Activated naive CD8-positive, alpha-beta T cell treated with anti-CD3 and anti-CD28 coated beads for 36 hours (primary cell): ENCODE measurements at places on chromosomes 3 and 15.
A peak's percentile ranks its signal among the peaks of the same experiment; 100 is the strongest.

DNA sequence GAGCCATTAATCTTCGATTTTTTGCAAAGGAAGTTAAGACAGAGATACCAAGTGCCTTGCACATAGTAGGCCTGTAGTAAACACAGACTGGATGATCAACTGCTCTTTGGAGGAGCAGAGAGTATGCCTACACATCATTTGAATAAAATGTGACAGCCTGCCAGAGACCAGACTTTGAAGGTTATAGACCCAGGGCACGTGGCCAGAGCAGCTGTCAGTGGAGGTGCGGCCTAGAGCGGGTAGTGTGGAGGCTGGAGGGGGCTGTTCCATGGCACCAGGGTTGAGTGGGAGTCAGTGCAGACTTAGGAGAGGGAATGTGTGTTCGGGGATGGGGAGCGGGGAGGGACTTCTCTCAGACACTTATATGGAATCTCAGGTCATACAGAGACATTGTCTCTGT lies 80.8 kb downstream of the SMAD3 start:
- DNase-seq, result no peak

DNA sequence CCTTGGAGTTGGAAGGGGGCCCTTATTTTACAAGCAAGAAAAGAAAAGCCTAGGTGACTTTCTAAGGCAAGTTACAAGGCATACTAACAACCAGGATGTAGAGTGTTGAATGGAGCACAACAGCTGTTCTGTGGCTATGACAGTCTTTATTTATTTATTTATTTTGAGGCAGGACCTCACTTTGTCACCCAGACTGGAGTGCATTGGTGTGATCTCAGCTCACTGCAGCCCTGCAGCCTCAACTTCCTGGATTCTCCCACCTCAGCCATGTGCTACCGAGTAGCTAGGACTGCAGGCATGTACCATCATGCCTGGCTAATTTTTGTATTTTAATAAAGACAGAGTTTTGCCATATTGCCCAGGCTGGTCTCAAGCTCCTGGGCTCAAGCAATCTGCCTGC lies 973.4 kb downstream of the ROBO1 start:
- DNase-seq, result no peak

DNA sequence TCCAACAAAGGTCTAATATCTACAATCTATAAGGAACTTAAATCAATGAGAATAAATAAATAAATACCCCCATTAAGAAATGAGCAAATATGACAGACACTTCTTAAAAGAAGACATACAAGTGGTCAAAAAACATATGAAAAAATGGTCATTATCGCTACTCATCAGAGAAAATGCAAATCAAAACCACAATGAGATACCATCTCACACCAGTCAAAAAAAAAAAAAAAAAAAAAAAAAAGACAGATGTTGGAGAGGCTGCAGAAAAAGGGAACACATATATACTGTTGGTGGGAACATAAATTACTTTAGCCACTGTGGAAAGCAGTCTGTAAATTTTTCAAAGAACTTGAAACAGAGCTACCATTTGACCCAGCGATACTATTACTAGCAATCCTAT lies 31.6 kb upstream of the OR5H6 start:
- DNase-seq, result no peak

GRCh38 chr3:23620638-23621015 lies 185.1 kb upstream of the UBE2E1 start:
- no peak for DNase-seq

DNA sequence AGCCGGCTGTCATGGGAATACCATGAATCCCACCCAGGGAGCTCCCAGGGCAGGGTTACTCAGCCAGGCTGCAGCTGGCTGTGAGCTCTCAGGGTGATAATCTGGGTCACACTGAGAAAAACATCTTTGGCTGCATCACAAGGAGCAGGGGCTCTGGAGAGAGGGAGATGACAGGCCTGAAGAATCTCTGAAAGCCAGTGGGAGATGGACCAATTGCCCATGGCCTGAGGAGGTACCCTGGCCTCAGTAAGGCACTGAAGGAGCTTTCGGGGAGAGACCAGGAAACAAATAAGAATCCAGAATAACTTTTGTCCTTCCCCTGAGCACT lies 28.2 kb upstream of the GOLGA6C start:
- DNase-seq, result no peak

- peak; percentile 51 for DNase-seq
Observed at GRCh38 chr3:48268936-48269561, 28.1 kb downstream of the ZNF589 start.

GRCh38 chr15:60576044-60576443 lies 97.1 kb upstream of the ICE2 start:
- no peak for DNase-seq

- DNase-seq, result no peak
Observed at GRCh38 chr15:35126236-35126635, 41.1 kb upstream of the NANOGP8 start.

- DNase-seq, result no peak
Observed at GRCh38 chr3:76497636-76498035, 542.3 kb upstream of the ROBO2 start.

- no peak for DNase-seq
Observed at GRCh38 chr3:48155122-48155521, 33.1 kb downstream of the CDC25A start.

DNA sequence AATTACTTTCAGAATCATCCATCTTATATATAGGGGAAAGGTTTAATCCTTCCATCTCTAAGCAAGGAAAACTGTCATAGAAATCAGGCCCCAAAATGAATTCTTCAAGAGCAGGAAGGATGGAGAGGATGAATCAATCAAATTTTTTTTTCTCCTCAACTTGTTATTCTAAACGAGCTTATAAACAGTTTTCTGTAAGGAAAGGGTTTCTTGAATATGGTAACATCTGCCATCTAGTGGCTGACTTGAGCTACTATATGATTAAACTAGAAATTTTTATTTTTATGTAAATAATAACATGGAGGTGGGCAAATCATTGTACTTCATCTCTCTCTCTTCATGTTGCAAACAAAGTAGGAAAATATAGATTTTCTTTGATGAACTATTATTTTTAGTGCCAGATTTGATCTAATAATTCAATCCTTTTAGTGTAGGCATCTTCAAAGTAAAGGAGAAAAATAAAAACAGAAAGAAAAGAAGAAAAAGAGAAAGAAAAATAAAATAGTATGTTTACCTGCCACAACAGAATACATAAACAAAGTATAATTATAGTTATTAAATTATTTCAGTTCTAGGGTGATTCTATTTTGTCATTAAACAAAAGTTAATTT lies 146.6 kb downstream of the SERPINI1 start:
- DNase-seq, result no peak

GRCh38 chr15:68536331-68537095 lies 42.3 kb upstream of the CORO2B start:
- DNase-seq, result no peak

DNA sequence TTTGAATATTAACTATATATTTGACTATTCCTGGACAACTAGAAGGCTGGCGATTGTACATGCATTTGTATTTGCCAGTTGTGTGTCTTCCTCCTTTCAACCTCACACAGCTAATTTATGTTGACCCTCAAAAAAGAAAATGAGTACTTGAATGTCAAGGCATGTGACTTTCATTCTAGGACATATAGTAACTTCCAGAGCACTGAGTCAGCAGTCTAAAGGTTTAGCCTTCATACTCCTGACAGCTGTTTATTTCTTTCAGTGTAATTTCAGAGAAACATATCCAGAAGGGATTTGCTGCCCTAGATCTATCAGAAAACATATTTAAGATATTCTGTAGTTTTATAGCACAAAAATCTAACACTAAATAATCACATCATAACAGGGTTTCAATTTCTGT lies 74.6 kb upstream of the GOLGA8J start:
- DNase-seq, result no peak

GRCh38 chr3:162285259-162285658 lies 788.7 kb downstream of the OTOL1 start:
- no peak for DNase-seq

DNA sequence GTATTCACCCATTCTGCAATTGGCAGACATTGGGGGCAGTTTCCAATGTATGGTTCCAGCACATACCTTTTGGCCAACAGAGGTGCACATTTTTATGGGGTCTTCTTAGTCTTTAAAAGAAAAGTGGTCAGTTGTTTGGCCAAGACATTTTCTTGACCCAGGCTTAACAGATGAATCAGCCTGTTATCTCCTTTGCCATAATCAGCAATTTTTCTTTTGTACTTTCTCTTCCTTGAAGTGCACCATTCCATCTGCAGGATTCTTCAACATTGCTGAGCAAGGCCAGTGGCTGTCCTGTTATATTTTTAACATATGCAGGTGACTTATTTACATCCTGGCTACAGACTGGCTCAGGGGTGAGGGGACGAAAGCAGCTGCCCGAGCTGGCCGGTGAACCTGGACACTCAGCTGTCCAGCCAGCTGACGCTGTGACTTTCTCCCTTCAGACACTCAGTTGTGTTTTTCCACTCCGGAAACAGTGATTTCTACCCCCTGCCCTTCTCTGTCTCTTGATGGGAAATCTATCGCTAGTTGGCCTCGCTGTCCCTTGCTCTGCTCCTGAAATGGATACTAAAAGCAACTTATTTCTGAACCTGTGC lies 96.5 kb upstream of the TNFAIP8L3 start:
- no peak for DNase-seq

DNA sequence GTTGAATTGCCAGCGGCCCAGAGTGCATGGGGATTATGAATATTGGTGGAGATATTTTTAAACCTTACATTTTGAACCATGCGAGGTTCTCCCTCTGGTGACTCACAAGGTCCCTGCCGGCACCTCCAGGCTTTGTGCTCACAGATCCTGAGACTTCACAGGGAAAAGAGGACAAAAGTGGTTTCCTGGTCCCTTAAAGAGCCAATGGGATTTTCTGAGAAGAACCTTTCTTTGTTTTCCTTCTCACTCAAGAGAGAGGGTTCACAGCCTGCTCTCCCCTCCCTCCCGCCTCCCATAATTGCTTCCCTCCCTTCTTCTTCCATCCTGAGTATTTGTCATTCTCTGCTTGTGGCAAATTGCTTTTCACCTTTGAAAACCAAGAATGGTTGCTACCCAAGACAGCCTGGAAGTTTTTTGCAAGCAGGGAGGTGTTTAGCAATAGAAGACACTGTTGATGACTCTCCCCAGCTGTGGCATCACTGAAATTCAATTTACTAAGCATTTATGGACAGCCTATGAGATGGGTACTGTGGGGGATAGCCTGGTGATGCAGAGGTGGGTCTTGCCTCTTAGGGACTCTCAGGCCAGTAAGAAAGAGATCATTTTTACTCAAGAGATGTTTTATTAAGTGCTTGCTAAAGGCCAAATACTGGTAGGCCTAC lies 76.6 kb downstream of the CPN2 start:
- DNase-seq, result no peak

GRCh38 chr3:66495668-66496045 lies 5.2 kb downstream of the LRIG1 start:
- no peak for DNase-seq

DNA sequence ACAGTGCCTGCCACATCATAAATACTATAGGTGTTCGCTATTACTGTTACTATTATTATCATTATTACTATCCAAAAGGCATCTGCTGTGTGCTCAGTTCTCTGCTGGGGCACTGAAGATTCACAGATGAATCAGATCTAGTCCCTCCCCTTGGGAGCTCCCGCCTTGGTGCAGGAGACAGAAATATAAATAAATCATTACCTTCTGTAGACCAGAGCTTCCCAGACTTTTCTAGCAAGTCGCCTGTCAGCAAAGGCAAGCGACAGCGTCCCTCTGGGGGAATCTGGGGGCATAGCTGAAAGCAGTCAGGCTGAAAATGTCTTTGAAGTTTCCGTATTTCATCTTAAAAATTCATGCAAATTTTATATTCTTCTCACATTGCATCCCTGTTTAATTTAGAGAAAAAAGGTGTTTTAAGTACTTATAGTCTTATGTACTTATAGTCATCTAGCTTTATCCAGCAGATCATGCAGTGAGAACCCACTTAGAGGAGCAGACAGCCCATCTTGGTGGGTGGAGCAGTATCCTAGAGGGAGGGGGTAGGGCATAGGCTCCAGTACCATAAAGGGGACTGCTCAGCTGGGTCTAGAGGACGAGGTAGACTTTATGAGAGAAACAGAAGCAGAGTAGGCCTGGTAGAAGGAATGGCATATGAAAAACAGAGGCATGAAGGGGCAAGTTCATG lies 10.4 kb upstream of the BRPF1 start:
- no peak for DNase-seq

DNA sequence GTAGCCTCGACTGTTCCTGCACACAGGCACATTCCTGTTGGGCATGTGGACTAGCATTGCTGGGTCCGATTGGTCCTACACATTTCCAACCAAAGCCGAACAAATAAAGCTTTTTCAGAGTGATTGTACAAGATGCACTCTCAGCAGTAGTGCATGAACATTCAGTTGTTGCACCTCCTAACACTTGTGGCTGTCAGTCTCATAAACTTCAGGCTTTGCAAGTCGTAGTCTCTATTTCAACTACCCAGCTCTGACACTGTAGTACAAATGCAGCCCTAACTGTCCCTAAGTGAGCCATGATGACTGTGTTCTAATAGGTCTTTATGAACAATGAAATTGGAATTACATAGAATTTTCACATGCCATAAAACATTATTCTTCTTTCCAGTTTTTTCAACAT lies 281.7 kb upstream of the ATP10A start:
- DNase-seq, result no peak

DNA sequence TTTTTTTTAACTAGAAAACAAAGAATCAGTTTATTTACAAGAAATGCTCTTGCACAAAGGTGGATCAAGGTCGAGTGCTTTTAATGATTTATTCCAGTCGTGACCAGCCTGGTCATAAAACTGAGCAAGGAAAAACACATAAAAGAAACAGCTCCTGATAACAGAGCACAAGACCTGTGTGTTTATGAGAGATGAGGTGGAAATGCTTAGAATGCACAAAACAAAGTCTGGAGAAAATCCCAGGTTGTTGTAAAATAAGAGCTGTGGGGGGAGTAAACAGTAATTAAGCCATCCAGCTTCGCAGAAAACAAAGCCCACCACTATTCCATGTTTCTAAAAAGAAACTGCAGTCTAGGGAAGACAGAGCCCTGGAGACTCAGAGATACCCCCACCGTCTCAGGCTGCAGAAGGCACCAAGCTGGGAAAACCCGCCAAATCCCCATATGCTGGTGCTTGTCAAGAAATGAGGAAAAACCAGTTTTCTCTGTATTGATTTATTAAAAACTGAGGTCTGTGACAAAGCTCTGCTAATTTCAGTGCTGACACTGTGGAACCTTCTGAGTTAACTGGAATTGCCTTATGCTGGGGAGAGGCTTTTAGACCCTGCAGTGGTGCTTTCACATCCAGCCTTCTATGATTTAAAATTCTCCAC lies 139.3 kb downstream of the ADAMTS17 start:
- DNase-seq, result peak; percentile 9

DNA sequence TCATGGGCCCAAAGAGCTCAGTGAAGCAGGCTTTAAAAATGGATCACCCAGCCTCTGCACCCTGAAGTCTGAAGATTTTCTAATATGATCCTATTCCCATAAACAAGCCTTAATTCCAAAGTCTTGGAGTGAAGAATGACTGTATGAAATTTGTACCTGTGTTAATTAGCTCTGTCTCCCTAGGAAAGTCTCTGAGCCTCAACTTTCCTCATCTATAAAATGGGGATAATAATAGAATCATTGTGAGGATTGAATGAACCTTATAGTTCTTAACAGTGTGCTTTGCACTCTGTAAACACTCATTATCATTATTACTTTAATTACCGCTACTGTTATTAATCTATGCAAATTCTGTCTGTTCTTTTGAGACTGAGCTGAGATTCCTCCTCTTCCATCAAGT lies 61.9 kb downstream of the CDAN1 start:
- DNase-seq, result no peak

- DNase-seq, result no peak
Observed at GRCh38 chr3:39668420-39668819, 141.0 kb upstream of the MYRIP start.
